Activated CD4-positive, alpha-beta T cell treated with anti-CD3 and anti-CD28 coated beads for 24 hours (primary cell): ENCODE measurements at places on chromosomes 12 and 14.

- DNase-seq: no peak
These were observed 26.3 kb upstream of the BCDIN3D start for GRCh38 chr12:49868952-49869815.

DNA sequence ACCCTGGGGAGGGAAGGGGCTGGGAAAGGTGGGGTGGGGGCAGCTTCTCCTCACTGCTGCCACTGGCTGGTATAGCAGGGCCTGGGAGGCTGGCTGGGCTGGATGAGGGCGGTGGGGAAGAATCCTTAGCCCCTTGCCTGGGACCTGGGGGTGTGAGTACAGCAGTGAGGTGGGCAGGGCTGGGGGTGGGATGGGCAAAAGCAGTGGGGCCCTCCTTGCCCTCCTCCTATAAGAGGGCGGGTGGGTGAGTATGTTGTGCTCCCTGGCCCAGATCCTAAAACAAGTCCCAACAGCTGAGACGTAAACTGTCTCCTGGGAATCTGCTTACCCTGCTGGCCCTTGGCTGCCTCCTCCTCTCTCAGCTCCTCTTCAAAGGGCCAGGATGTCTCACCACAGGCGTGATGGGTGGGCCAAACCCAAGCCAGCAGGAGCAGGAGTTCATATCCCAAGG lies 2.2 kb downstream of the NCKAP5L start:
- DNase-seq: no peak

GRCh38 chr14:88478931-88479330 lies 75.9 kb downstream of the PTPN21 start:
- DNase-seq: no peak

- no peak for DNase-seq
These were observed 6.6 kb downstream of the RAPGEF3 start for GRCh38 chr12:47752121-47752520.

- DNase-seq: no peak
These were observed 65.4 kb downstream of the C14orf132 start for GRCh38 chr14:96104469-96105057.

GRCh38 chr12:8989413-8989812 lies at the start of gene KLRG1:
TSS of gene KLRG1 (plus strand) at chr12:8989546. CDS start at chr12:8989636, 90 bp downstream.
- no peak for DNase-seq

DNA sequence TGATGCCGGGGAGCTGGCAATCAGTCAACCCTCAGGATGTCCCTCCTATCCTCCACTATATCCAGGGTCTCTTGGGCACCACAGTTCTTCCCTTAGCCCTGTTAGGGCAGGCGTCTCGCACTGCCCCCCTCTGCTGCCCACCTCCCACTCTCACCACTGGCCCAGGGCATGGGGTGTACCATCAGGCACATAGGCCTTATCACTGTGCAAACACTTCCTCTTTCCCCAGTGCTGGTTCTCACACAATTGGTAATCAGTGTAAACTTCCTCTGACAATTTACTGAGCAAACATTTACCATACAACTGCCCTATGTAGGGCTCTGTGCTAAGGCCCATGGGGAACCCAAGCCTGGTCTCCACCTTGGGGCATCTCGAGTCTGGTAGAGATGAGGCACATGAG lies 20.1 kb upstream of the TMED10 start:
- no peak for DNase-seq

- DNase-seq: no peak
These were observed 283.4 kb upstream of the GRIP1 start for GRCh38 chr12:66962290-66962689.

DNA sequence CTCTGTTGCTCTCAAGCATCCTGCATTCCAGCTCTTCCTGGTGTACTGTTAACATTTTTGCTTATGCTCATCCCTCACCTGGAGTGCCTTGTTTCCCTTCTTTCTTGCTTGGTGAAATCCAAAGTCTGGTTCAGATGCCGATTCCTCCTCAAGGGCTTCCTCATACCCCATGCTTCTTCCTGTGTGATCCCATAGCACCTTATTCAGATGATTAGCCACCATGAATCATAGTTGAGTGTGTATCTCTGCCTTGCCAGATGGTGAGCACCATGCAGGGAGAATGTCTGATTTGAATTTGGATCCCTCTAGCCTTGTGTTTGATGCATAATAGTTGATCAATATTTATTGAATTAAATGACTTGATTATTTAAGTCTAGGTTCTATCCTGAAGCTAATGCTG lies 39.4 kb upstream of the ANO4 start:
- DNase-seq: no peak

GRCh38 chr12:70070494-70071007 lies 172.7 kb upstream of the CNOT2 start:
- no peak for DNase-seq

- DNase-seq: no peak
These were observed 11.3 kb upstream of the SCFD1 start for GRCh38 chr14:30610787-30611343.

- no peak for DNase-seq
These were observed 16.4 kb upstream of the SRP54 start for GRCh38 chr14:34966413-34966812.

DNA sequence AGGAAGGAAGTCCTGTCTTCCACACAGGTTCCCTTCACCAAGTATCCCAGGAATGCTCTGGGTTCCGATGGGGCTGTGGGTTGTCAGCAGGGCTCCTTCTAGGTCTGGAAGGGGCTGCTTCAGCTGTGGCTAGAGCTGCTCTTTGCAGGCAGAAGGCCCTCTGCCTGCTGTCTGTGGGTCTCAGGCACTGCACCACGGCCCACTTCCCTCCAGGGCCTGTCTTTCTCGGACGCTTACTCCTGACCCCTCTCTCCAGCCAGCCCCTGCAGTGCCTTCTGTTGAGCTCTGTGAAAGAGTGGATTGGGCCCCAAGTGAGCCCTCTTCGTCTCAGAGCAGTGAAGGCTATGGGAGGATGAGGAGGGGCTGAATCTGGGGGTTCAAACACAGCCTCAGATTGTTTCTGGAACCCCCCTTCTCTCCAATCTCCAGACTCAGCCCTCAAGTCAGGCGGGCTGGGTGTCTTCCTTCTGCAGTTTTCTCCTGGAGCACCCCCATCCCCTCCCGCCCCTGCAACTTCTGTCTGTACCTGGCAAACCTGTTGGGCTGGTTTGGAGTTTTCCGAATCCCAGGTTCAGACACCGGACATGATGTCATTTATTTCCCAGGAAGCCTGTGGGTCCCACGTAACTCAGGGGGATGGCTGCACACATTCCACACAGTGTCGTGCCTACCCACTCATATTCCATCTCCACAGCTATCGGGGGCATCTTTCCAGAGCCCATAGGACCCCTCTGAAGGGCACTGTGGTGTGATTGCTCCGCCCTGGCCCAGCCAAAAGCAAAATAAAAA lies 24.9 kb upstream of the SPPL3 start:
- DNase-seq: no peak

- DNase-seq: no peak
These were observed 780 bp upstream of the SLC41A2 start for GRCh38 chr12:104958805-104959334.

- DNase-seq: no peak
These were observed 14.6 kb downstream of the RAPGEF3 start for GRCh38 chr12:47744005-47744651.

DNA sequence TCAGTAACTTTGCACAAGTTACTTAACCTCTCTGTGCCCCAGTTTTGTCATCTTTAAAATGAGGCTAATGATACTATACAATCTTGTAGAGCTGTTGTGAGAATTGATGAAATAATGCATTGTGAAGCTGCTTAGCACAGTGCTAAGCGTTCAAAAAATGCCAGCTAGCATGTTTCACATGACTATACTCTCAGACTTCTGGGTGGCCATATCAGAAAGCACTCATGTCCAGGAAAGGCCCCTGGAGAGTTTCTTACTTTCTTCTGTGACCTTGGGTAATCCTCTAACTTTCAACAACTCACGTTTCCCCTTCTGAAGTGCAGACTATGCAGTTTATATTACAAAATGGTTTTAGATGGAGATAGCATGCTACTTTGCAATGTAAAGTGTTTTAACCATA lies 68.1 kb downstream of the TPH2 start:
- DNase-seq: no peak

DNA sequence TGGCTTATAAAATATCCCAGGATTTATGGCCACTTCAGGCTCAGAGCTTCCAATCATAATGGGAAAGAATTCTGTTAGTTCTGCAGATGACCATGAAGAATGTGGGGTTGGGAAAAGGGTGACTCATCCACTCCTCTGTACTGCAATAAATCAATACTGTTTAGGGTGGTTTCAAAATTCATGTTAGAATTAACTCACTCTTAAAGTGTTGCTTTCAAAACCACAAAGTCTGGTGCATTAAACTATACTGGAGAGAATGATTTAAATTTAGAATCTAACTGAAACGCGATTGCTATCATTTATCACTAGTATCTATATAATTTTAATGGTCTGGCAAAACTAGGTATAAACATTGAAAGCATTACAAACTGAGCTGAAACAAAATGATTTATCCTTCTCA lies 798 bp downstream of the CCDC198 start:
- no peak for DNase-seq

GRCh38 chr12:67916266-67916970 lies 72.8 kb upstream of the IFNG-AS1 start:
- no peak for DNase-seq

DNA sequence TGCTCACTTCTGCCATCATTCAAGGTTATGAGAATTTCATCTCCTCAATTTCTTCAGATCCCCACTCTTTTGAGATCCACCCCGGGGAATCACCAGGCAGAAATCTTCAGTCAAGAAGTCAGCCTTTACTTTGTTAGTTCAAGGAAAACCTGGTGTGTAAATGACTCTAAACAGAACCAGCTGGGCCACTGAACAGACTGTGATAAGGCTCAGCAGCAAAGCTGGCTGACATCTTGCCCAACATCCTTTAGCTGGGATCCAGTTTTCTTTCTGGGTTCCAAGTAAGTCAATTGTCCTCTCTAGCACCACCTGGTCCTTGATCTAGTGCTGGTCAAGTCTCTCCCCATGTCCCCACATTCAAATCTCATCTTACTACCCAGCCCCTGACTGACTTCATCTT lies 11.6 kb downstream of the CLMN start:
- DNase-seq: no peak

DNA sequence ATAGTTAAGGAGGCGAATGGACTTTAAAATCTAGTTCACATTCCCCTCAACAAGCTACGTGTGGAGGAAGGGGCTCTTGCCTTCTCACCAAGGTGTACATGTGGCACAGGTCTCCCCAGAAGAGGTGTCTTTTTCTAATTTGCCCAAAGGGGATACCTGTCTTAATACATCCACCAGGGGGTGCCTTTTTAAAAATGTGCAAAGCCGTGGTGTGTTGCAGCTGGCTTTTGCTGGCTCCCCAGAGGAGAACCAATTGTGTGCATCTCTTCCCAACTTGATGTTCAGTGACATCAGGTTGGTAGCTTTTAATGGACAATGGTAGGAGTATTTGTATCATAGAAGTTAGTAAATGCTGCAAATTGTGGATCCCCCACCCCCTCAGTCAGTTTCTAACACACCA lies 33.8 kb downstream of the CREBL2 start:
- DNase-seq: no peak

DNA sequence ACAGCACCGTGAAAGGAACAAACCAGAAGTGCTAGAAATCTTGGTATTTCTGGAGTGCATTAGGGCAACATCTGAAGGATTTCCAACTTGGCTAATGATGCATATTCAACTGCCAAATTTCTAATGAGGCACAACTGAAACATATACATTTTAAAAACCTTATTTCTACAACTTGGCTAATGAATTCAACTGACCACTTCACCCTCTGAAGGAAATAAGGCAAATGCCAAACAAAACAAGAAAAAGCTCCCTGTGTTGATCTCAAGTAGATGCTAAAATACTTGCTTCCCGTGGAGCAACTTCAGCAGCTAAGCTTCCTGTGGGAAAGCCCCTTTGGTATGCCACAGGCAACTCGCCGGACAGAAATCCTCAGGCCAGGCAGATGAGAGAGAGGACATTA lies 167.1 kb downstream of the TTC7B start:
- no peak for DNase-seq

DNA sequence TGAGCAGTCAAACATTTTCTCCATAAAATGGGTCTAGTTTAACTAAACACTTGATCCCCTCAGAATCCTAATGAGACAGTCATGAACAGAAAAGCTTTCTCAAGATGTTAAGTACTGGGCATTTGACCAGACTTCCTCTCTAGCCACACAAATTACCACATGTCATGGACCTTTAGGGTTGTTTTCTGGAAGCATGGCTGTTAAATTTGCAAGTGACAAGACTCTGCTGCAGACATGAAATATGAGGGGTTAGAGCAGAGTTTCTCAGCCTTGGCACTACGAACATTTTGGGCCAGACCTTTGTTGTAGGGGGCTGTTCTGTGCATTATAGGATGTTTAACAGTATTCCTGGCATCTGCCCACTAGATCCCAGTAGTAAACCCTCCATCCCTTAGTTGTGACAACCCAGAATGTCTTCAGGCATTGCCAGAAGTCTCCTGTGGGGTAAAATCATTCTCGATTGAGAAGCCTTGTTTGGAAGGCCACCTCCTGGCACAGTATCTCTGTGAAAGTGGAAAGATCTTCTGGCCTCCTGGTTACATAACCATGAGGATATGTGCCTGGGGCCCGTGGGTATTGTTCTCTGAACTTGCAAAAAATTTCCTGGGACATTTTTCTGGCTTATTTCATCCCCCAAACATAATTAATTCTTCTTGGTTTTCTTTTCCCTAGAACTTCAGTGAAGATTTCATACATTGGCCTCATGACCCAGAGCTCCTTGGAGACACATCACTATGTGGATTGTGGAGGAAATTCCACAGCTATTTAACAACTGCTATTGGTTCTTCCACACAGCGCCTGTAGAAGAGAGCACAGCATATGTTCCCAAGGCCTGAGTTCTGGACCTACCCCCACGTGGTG lies 4.3 kb downstream of the TMEM106C start:
- DNase-seq: no peak

- no peak for DNase-seq
These were observed 113.3 kb downstream of the FOXN3 start for GRCh38 chr14:89303456-89304435.

- no peak for DNase-seq
These were observed 4.7 kb downstream of the ACVRL1 start for GRCh38 chr12:51911788-51912711.

DNA sequence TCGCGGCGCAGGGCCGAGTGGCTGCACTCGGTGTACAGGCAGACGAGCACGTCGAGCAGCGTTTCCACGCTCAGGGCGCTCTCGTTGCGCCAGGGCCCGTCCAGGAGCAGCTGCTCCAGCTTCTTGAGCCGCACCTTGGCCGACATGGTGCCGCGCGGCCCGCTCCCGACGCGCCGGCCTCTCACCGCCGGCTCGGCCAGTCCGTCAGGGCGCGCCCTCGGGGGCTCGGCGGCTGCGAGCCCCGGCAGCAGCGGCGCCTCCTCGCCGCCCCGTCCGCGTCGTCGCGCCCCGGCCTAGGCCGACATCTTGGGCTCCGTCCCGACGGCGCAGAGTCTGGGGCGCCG lies 349 bp downstream of the CDC42BPB start:
- DNase-seq: no peak

GRCh38 chr14:101004954-101005353 lies 101.4 kb upstream of the RTL1 start:
- DNase-seq: no peak

DNA sequence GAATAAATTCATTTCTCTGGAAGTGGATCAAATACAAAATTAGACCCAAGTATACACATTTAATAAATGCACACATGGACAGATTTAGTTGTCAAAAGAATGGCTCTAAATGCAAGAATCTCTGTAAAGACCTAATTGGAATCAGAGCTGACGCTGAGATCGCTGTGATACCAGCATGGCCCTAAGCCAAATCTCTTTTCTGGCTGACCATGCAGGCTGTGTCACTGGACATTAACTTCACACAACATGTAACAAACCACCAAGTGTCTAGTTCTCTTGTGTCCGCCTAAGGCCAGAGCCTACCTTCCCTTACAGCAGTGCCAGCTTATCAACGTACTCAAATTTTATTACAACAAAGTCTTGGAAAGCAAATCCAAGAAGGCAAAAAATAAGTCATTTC lies 127.5 kb downstream of the MED13L start:
- no peak for DNase-seq
